PC-9 (cell line): ENCODE measurements at places on chromosomes 7 and 10. TPM values are rescaled to one million over a fixed set of nuclear protein-coding genes. Genes with fewer than 3 reads are reported as not detected.
A peak's percentile ranks its signal among the peaks of the same experiment; 100 is the strongest.

DNA sequence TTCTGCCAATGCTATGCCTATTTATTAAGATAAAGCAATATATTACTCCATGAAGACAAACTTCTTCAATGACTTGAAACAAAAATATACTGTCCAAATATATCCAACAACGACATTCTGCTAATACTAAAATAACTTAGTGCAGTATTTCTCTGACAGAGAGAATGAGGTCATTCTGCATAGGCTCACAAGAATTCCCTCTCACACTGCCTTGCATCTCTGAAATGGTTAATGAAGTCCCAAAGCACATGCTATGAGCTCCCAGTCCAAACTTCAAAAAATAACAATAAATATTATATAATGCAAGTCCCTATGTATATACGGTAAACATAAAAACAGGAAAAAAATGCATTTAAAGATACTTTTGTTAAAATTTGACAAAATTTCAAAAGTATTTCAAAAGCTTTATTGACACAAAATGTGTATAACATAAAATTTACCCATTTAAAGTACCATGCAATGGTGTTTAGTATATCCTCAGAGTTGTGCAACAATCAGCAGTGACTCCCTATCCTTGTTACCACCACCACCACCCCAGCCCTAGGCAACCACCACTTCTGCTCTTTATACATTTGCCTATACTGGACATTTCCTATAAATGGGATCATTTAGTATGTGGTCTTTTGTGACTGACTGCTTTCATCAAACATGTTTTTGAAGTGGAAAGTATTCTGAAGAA, 27.6 kb downstream of the CHCHD3 start:
- no peak for DNase-seq

GRCh38 chr7:149493366-149493765, 4.2 kb downstream of the ZNF746 start:
- DNase-seq, result no peak

DNA sequence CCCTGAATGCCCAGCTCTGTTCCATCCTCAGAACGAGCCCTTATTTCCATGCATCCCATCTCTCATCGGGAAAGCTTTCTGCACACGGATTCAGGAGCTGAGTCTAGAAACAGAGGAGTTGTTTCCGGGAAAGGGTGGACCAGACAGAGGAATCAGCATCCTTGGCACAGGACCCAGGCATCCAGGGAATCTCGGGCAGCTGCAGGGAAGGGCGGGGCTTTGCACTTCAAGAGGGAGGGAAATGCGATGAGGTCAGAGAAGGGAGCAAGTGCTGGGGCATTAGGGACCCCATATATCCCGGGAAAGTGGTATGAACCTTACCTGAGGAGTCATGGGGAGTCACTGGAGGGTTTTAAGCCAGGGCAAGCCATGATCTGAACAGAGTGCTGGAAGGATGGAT, 68.5 kb downstream of the NPTX2 start:
- no peak for DNase-seq

DNA sequence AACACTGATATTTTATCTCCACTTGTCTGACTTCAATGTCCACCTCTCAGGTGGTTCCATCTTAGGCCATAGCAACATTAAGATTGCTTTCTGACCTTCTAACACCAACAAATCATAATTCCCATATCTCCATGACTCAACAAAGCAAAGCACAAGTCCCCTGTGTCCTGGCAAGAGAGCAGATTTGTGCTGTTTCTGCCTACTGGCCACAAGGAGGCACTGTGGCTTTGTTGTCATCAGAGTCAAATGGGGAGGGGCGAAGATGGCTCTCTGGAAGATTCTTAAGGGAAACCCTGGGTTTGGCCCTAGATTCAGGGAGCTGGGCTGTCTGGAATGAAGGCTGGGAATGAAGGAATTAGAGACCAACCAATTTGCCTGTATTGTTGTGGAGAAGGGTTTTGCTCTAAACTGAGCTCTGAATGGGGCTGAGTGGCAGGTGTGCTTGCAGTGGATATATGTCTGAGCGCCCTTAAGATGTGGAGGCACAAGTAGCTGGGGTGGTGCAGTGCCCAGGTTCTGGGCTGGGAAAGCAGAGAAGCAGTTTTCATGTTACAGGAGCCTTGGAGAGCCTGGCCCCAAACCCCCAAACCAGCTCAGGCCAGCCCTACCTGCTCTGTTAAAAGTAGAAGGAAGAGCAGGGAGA, 154.8 kb upstream of the PRSS58 start:
- peak; percentile 17 for DNase-seq

DNA sequence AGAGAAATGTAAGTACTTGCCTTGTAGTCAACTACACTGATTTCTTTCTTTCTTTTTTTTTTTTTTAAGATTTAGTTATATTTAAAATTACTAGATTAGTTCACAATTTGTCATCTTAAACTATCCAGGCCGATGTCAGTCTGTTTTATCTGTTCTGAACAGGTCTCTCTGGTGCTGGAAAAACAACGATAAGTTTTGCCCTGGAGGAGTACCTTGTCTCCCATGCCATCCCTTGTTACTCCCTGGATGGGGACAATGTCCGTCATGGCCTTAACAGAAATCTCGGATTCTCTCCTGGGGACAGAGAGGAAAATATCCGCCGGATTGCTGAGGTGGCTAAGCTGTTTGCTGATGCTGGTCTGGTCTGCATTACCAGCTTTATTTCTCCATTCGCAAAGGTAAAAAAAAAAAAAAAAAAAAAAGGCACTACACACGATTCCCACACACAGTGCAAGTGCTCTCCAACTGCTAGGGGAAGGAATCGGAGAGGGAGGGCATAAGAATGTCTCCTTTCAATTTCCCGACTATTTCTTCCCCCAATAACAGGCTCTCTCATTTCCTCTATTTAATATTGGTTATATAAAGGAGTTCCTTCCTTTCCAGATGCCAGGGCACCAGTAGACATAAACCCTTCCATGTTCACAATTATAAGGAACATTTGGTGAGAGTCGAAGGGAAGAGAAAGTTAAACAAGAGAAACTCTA, 53.4 kb downstream of the PAPSS2 start:
- no peak for DNase-seq

GRCh38 chr7:27921081-27921836, 181.3 kb downstream of the TAX1BP1 start:
- DNase-seq, result peak; percentile 66

DNA sequence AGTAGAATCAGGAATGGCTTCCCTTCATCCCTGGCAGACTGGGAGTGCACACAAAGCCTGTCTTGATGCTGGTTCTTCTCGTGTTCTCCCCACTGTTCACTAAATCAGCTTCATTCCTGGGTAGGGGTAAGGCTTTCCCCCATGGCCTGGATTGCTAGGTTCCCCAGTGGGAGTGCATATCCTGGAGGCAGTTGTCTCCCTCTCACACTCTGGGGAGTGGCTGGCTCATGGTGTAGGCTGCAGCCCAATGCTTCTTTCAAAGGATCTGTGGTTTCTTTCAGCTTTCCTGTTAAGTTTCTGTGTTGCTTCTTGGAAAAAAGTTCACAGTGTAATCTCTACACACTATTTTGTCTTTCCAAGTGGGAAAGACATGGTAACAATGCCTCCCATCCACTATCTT, 32.6 kb upstream of the ARMC3 start:
- DNase-seq, result no peak

- DNase-seq, result no peak
These were observed 19.7 kb downstream of the LIPK start for GRCh38 chr10:88725798-88726197.

ADIRF gene
- 51.0 and 72.8 TPM in 2 replicates for total RNA-seq

ITPRID1 gene
- total RNA-seq, result not detected in 2 replicates
